ENCODE measurements at places on chromosomes 3 and 15. TPM values are rescaled to one million over a fixed set of nuclear protein-coding genes. Genes with fewer than 3 reads are reported as not detected.

ATG3 gene
- total RNA-seq, result 75.4 TPM

CTXN2 gene
- not detected for total RNA-seq

TTBK2 gene
- 11.4 TPM for total RNA-seq

TP63 gene
- 0.31 TPM for total RNA-seq

TMEM44 gene
- total RNA-seq, result 5.7 TPM

GOLGA8Q gene
- total RNA-seq, result 1.0 TPM

GRIP2 gene
- not detected for total RNA-seq

CCDC54 gene
- total RNA-seq, result not detected

GOLGA6D gene
- total RNA-seq, result not detected

TICRR gene
- 14.0 TPM for total RNA-seq

EIF2B5 gene
- 83.9 TPM for total RNA-seq

FETUB gene
- total RNA-seq, result not detected

POMGNT2 gene
- 9.7 TPM for total RNA-seq

LMAN1L gene
- 0.27 TPM for total RNA-seq

MME gene
- 0.04 TPM for total RNA-seq

PPM1L gene
- total RNA-seq, result 4.4 TPM

RYK gene
- total RNA-seq, result 26.1 TPM

C3orf49 gene
- not detected for total RNA-seq

RAB6B gene
- 0.24 TPM for total RNA-seq

ZNF592 gene
- total RNA-seq, result 31.2 TPM

EOMES gene
- 37.2 TPM for total RNA-seq

RAD51 gene
- 54.3 TPM for total RNA-seq

TRAIP gene
- total RNA-seq, result 22.9 TPM

ANKRD63 gene
- total RNA-seq, result not detected

SQOR gene
- total RNA-seq, result 98.3 TPM
